RWPE2 (cell line): ENCODE measurements at places on chromosomes 13 and 19.

GRCh38 chr19:54630782-54631181 lies 498 bp downstream of the LILRB1 start:
- DNase-seq: no peak

DNA sequence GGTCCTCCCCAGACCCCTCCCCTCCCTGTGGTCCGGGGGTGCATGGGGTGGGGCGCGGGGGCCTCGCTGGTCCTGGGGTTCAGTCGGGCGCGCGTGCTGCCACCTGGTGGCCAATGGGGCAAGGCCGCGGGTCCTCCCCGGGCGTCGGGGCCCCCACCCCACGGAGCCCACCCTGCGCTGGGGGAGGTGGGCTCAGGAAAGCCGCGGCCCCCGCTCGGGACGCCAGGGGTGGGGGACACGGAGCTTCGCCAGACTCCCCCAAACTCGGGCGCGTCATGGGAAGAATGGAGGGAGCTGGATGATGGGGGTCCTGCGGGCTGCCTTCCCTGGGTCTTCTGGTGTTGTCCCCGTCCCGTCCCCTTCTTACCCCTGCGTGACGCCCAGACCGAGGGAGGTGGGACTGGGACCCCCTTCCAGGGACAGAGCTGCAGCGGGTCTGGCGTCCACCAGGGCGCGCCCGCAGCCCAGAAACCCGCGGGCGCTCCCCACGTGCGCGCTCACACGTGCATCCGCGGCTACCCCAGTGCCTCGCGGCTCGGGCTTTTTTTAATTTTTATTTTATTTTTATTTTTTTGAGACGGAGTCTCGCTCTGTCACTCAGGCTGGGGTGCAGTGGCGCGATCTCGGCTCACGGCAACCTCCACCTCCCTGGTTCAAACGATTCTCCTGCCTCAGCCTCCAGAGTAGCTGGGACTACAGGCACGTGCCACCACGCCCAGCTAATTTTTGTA lies 19.8 kb upstream of the TCF3 start:
- peak; percentile 47 for DNase-seq

GRCh38 chr13:43698758-43699157 lies 88.0 kb downstream of the ENOX1 start:
- no peak for DNase-seq

GRCh38 chr19:48719263-48720171 lies at the start of gene MAMSTR:
TSS of gene MAMSTR (minus strand) at chr19:48719725. CDS start at chr19:48719031, 694 bp downstream.
- DNase-seq: no peak

GRCh38 chr13:22828081-22828480 lies 352.7 kb upstream of the SGCG start:
- DNase-seq: no peak

- no peak for DNase-seq
Observed at GRCh38 chr19:46126086-46126580, 1.6 kb upstream of the IGFL3 start.

- no peak for DNase-seq
Observed at GRCh38 chr13:34343413-34343940, 525.5 kb downstream of the RFC3 start.

- DNase-seq: no peak
Observed at GRCh38 chr19:40539070-40539469, 37.6 kb upstream of the SHKBP1 start.

- no peak for DNase-seq
Observed at GRCh38 chr19:5057860-5058259, 88.9 kb downstream of the KDM4B start.
